Endothelial cell (in vitro differentiated cells): ENCODE measurements at places on chromosomes 2 and 18.
A peak's percentile ranks its signal among the peaks of the same experiment; 100 is the strongest.

DNA sequence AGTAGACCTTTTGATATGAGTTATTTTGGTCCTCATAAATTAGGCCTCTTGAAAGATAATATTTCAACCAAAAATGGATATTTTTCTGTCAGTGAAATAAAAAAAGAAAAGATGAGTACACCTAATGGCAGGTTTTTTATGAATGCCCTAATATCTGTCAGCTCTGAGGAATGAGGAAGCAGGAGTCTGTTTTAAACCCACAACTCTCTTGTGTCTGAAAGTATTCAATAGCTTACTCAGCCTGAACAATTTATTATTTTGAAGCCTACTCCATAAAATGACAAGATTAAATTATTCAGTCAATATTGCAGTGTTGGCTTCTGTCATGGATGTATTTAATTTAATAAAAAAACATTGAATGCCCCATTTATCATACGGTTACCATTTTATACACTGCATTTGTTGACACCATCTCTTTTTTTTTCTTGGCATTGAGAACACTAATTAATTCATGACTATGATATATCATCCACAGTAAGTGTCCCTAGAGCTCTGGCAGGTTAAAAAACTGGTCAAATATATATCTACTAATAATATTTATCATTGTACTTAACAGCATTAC lies 548.2 kb downstream of the CBLN2 start:
- no peak for DNase-seq

DNA sequence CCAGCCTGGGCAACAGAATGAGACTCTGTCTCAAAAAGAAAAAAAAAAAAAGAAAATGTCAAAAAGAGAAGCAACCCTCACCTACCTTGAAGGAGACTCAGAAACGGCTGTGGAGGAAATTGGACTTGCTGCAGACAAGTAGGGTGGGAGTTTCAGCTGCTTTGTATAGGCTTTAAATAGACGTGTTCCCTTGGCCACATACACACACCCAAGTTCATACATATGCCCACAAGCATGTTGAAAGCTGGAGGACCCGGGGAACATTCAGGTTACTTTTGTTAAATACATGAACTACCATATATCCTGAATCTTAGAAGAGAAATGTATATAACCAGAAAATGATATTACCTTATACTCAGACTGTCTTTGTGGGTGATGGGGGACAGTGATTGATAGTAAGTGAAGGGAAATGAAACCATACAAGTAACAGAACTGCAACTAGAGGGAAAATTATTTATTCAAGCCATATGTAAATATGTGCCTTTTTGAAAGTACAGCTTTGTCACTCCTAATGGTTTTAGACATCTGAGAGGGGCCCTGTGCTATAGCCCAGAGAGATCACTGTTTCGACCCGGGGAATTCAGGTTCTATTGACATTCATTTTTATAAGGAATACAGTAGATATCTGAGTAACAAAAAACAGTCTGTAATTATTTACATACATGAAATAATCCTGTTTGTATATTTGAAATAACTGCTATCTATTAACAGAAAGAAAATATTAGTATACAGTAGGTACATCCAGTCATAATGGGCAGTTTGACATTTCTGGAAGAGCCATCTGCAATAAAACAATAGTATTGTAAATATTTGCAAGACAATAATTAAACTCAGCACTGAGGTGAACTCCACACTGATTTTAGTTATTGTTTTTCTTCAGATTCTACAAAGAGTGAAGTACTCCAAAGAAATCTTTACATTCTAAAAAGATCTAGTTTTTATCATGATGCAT lies 48.0 kb upstream of the TGIF1 start:
- no peak for DNase-seq

- no peak for DNase-seq
These were observed 15.0 kb upstream of the ZNF407 start for GRCh38 chr18:74582642-74583041.

DNA sequence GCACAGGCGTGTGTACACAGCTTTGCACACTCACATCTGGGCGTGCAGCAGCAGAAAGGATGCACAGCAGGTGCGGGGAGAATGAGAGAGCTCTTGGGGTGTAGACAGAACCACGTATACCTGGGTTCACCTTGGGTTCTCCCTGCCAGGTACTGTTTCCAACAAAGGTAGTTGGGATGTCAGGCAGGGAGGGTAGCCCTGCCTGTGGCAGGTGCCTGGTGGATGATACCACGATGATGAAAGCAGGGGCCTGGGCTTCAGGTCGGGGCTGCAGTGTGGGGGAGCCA lies 6.5 kb upstream of the ARID5A start:
- no peak for DNase-seq

DNA sequence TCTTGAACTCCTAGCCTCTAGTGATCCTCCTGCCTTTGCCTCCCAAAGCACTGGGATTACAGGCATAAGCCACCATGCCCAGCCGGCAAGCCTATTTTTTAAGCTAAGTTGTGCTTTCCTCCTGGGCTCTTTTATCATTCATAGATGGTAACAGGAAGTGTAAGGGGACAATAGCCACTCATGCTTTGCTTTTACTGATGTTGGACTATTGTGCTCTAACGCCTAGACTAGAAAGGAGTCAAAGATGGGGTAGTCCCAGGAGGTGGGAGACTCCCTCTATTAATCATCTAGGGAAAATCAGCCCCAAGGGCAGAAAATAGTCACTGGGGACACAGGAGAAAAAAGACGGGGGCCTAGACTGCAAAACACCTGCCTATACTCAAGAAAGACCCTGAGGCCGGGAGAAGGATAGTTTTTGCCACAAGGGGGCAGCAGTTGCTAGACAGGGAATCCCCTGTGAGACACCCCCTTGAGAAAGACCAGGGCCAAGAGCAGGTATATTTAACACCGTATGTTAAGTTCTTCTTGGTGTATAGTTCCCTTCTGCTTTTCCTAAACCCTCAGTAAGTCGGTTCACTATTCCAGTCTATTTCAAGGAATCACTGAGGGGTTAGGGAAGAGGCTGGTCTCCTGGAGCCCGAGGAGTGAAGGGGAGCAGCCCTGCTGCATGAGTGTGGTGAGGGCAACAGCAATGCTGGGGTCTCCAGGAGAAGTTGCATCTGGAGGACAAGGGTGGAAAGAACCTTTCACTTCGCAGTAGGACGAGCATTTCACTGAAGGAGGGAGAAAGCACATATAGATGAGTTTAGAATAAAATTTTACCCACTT lies 2.1 kb upstream of the CXCR1 start:
- DNase-seq = peak; percentile 72

DNA sequence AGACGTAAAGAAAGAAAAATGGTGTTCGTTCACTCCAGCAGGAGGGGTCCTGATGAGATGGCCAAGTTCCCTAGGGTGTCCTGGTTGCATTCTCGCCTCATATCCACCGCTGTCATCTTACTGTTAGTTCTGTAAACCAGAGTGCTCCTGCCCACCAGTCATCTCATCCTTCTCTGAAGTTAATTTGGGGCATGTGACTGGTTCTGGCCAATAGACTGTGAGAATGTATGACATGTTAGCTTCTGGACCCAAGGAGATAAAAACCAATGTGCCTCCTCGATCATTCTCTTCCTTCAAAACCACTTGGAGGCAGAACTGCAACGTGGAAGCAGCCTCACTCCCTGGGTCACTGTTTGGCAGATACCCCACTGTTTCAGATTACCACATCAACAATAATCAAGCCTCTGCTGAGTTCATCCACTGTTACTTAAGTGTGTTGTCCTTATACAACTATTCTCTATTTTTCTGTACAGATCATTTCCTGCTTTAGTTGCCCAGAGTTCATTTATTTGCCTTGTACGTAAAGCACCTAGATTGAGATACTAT lies 759.1 kb downstream of the TSN start:
- DNase-seq = no peak

- DNase-seq = no peak
These were observed 156.5 kb upstream of the RMP24 start for GRCh38 chr18:35816003-35816402.

DNA sequence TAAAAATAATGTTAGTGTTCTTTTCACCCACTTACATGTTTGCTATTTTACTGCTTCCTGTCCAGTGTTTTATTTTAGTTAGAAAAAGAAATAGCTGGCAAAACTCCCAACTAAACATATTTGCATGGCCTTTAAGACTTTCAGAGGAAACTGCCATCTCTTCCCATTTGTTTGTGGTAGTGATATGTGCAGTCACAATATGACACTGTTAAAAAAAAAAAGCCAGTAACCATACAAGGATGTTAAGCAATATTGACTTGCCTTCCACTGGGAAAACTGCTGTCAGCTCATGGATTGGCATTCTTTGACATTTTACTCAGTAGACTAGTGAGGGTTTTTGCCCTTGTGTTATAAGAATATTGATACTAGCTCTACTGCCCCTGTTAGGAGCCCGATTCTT lies 29.1 kb downstream of the XIRP2 start:
- DNase-seq = no peak

DNA sequence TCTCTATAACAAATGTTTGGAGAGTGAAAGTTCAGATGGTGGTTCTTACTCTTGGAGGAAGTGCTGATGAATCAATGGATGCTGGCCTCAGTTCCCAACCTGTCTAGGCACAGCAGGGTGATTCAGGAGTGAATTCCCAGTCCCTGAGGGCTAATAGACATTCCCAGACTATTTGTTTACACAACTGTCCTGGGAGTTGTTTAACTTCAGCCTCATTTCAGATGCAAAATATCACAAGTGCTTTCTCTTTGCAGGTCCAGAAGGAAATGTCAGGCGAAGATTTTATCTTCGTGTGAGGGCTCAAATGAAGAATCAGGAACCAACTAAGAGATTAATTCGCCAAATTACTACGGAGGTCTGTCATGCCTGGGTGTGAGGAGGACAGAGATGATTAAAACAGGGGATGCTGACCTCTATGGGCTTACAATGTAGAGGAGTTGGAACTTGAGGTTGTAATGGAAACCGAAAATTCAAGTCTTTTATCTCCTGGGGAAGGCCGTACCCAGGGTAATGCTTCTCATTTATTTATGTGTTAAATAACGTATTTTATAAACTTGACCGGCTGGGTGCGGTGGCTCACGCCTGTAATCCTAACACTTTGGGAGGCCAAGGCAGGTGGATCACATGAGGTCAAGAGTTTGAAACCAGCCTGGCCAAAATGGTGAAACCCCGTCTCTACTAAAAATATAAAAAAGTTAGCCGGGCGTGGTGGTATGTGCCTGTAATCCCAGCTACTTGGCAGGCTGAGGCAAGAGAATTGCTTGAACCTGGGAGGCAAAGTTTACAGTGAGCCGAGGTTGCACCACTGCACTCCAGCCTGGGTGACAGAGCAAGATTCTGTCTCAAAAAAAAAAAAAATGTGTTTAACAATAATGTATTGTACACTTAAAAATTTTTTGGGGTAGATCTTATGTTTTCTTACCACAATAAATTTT lies 38.7 kb upstream of the SLC1A4 start:
- DNase-seq = no peak

GRCh38 chr18:7230626-7231349 lies at the start of gene LRRC30:
Gene LRRC30, plus strand, starts transcription at chr18:7231089. Its CDS starts 50 bp downstream, at chr18:7231139.
- no peak for DNase-seq

- no peak for DNase-seq
These were observed 390.4 kb downstream of the CMPK2 start for GRCh38 chr2:6475155-6475940.

GRCh38 chr2:213246497-213247281 lies 37.6 kb upstream of the SPAG16 start:
- DNase-seq = peak; percentile 62

GRCh38 chr2:225112362-225113126 lies 70.3 kb upstream of the DOCK10 start:
- no peak for DNase-seq

DNA sequence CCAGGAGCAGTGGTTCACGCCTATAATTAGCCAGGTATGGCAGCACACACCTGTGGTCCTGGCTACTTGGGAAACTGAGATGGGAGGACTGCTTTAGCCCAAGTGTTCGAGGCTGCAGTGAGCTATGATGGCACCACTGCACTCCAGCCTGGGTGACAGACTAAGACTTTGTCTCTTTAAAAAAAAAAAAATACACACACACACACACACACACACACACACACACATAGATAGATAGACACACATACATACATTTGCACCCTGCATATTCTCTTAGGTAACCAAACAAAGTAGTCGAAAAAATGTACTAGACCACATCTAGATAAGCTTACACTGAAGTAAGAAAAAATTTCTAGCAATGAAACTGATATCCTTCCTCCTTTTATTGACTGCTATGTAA lies 86.8 kb downstream of the OLA1 start:
- DNase-seq = no peak
